ENCODE measurements at places on chromosomes 5 and 9. TPM values are rescaled to one million over a fixed set of nuclear protein-coding genes. Genes with fewer than 3 reads are reported as not detected.

Gene SLC1A1
- 12.9 TPM for total RNA-seq

Gene RELL2
- total RNA-seq, result 6.7 TPM

Gene PRSS3
- 8.0 TPM for total RNA-seq

Gene ADGRV1
- 0.66 TPM for total RNA-seq

Gene ECSCR
- total RNA-seq, result not detected

Gene SLC12A7
- total RNA-seq, result 17.0 TPM

Gene CBY3
- total RNA-seq, result 0.29 TPM

Gene ADRB2
- total RNA-seq, result 2.3 TPM

Gene N4BP3
- 0.43 TPM for total RNA-seq

Gene POLR3G
- 1.1 TPM for total RNA-seq

Gene INSL4
- not detected for total RNA-seq

Gene ZNF883
- total RNA-seq, result under 0.01 TPM

Gene LCP2
- total RNA-seq, result not detected

Gene ANKRD34B
- total RNA-seq, result not detected

Gene PCDHA2
- total RNA-seq, result under 0.01 TPM

Gene ADGRD2
- total RNA-seq, result not detected

Gene TRIM52
- 6.2 TPM for total RNA-seq

Gene IL5
- not detected for total RNA-seq

Gene PPP2R2B
- total RNA-seq, result not detected

Gene PCDHB12
- total RNA-seq, result under 0.01 TPM

Gene IL3
- total RNA-seq, result not detected

Gene GKAP1
- total RNA-seq, result 0.29 TPM

Gene ADCY2
- not detected for total RNA-seq

Gene CDC20B
- not detected for total RNA-seq

Gene ACOT12
- total RNA-seq, result 0.57 TPM

Gene PRDM9
- not detected for total RNA-seq

Gene GRIN1
- 0.29 TPM for total RNA-seq

Measured in placental pericyte (primary cell).